Stimulated activated CD8-positive, alpha-beta memory T cell treated with anti-CD3 and anti-CD28 coated beads, Interleukin-2, amount 100 ng/mL, for 48 hours (primary cell): ENCODE measurements at places on chromosomes 12 and 14.
A peak's percentile ranks its signal among the peaks of the same experiment; 100 is the strongest.

DNA sequence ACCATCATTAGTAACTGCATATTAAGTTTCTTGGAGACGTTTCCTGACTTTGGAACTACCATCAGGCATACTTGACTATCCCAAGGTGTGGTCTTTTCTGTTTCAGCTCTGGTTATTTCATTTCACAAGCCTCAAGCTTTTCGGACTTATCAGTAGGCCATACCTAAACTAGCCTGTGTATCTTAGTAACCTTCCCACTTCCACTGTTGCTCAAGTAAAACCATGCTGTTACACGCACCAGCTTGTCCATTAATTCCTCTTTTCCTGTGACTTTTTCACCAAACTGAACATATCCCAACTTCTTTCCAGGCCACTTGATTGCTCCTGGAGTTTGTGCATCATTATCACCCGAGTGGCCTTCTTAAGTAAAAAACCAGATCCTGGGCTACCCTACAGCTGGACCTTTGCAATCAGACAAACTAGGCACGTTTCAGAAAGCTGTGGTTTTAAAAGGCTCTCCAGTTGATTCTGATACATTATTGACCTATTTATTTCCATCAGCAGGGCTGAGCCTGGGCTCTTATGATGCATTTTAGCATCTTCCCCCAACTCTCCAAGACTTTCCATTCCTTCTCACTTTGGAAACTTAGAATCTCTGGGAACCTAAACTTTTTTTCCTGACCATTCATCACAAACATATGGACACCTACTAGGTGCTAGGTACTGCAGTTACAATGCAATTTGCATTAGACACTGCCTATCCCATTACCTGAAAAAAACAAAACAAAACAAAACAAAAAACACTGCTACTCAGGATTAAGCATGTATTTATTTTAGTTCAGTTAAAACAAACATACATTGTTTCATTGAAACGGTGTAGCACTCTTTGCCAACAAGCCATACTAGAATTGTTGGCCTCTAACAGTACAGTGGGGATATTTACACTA lies 14.9 kb downstream of the SLC38A2 start:
- DNase-seq, result no peak

DNA sequence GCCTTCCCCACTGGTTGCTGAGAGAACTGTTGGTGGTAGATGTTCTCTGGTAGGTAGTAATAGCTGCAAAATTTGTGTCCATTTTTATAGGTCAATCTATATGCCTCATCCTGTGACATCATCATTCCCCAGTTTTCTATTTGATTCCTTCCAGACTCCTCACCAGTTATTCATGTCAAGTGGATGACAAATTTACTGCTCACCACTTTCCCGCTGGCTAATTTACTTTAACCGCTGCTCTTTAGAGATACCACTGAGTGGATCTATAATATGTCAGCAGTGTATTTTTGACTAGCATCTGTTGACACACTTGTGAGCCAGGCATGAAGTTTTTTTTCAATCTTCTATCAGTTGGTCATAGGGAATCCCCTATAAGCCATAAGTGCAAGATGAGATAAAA lies 24.6 kb downstream of the GPR65 start:
- DNase-seq, result no peak

GRCh38 chr14:59093902-59094301 lies 94.6 kb upstream of the DAAM1 start:
- DNase-seq, result no peak

DNA sequence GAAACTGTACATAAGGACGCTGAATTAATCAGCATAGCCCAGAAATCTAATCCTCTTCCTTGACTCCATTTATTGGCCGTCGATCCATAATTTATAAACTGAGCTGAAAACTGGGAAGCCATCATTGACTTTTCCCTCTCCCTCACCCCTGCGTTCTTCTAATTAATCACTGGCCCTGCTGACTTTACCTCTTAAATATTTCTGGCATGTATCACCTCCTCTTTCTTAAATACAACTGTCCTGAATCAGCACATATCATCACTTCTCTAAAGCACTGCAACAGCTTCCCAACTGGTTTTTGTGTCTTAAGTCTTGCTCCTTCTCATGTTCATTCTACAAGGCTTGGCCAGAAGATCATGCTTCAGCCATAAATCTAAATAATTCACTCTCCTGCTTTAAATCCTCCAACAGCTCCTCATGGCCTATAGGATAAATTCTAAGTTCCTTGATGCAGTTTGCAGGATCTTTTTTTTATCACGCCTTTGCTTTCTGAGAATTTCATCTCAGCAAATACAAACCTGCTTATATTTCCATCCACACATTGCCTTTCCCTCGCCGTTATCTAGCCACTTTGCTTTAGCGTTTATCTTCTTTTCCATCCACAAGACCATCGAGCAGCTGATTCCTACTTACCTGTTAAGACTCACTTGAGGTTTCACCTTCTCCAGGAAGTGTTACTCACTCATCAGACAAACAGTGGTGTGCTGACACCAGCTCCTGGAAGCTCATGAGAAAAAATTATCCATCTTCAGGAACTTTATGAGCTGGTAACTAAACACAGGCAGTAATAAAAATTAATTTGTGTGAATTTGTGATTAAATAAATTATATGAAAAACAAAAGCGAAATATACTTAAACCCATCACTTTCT lies 295.6 kb upstream of the FLRT2 start:
- DNase-seq, result no peak

DNA sequence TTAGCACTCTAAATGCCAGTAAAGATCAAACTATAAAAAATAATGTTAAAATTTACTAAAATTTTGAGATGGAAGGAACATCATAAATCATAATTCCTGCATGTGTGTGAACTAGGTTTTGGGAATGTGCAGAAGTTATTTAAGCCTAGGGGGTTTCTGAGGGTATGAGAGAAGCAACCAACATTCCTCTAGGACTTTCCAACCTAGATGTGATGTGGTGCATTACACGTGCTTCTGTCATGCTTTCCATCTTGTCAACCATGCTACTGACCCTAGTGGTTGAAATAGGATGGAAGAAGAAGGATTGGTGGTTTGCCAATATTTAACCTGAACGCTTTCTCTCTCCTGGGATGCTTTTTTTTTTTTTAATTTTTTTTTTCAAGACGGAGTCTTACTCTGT lies 209.3 kb downstream of the AEBP2 start:
- no peak for DNase-seq

DNA sequence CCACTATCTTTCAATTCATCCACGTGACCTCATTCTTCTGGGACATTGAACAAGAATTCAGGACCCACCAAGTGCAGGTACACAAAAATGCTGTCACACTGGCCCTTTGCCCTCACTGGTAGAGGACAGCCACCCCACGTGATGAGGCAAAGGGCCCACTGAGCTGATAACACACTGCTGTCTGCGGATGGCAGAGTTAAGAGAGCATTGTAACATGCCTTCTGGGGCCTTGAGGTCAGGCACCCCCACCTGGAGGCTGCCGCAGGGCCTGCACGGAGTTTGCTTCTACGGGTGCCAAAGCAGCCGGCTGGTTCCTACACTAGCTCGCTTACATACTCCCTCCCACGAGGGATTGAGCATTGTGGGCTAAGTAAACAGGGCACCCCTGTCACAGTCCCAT lies 101.0 kb downstream of the LRIG3 start:
- DNase-seq, result no peak

DNA sequence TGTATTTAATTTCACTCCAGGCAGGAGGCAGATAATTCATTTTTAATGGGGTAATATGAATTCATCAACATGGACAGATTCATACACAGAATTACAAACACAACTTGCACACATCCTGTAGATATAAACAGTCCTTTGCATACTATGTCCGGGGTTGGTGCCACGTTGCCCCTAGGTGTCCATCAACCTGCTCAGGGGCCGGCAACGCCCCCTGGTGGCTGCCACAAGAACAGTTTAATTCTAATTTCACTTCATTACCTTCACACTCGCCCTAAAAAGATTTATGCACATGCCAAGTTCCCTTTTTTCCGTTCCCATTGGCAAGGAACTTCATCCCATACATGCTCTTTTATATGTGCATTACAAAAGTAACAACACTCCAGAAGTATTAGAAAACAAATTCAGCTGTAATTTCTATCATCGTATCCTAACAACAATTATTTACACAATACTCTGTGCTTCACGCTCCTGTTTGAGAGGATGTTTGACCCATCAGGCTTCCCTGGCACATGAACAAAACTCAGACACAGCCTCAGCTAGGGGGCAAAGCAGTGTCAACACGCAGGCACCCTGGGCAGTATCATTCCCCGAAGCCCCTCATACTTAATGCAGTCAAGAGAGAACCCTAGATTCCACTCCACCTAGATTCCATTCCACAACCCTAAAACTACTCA lies 15.5 kb downstream of the MANSC1 start:
- DNase-seq, result peak; percentile 47

DNA sequence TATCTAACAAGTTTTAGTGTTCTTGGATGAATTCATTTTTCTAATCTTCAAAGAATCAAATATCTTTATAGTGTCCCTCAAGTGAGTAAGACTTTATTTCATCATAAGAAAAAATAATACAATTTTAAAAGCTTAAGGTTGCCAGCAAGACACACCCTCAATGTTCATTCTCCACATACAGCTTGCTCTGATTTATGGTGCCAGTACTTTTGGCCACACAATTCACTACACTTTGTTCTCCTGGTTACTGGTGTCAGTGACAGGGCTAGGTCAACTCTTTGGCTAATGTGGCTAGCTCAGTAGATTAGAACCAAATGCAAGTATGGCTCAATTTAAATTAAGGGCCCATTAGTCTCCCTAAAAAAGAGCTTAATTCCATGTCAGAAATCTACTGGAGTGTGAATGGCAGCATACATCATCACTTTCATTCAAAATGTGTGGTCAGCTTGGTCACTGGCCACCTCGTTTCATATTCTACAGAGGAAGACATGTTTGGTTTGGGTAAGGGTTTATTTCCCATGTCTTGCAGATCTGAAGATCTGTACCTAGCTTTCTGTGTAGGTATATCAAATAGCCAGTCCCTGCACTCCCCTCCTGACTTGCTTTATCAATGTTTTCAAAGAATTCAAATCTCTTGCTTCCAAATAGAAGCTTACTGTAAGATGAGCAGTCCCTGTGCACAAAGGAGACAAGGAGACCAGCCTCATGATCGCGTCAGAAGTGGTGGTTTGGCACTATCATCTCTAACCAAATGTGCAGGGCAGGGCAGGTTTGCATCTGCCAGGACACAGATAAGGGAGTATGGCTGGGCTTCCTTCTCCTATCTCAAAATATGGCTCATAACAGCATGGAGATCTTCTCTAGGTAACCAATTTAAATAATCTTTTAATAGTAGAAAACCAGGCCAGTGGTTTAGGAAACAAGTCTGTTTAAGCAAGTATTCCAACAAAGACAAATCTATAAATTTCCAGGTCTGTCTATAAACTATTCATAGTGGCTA lies 31.3 kb downstream of the HECTD4 start:
- no peak for DNase-seq

DNA sequence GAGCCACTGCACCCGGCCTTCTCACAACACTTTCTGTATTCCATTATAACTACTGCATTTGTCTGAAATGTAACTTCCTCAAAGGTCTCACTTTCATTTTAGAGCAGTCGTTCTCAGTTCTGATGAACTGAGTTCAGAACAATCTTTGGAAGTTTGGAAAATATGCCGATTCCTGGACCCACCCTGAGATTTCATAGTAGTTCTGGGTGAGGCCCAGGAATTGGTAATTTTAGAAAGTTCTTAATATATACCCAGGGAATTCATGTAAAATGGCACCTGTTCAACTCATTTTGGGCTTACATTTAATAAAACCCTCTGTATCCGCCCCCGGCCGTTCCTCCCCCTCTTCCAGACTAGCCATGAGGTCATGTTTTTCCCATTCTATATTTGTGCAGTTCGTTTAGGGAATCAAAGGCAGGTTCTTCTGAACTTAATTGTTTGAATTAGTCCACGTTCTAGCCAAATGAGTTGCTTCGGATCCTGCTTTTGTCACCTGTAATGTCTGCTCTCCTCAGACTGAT lies 5.9 kb downstream of the GSG1 start:
- no peak for DNase-seq

GRCh38 chr14:47189911-47190484 lies 485.4 kb downstream of the MDGA2 start:
- DNase-seq, result no peak

DNA sequence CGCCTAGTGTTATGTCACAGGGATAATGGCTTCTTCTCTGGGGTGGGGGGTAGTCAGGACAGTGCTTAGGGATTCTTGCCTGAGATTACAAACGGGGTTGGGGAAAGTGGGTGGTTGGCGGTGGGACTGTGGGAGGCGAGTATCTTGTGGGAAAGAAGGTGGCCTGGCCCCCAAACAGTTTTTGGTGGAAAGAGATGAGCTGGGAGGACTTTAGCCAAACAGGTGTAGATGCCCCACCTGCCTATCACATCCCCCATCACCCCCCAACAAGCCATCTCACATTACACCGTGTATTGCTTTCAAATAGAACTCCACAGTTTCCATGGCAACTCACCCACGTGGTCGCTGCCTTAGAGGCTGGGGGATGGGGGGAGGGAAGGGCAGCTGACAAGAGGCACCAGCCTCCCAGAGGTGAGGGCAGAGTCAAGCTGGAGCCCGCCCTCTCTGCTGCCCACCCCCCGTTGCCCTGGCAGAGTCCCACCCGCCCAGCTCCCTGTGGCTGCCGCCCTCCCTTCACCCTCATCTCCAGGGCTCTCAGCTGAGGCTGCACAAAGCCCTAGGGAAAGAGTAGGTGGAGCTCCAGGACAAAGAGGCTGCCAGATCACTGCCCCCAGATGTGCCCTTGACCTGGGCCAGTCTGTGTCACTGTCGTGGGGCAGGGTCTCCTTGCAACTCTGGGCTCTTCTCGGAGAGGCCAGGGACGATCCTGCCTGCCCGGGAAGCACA lies 98.3 kb downstream of the LRRC74A start:
- DNase-seq, result no peak

GRCh38 chr12:67419810-67420209 lies 150.7 kb downstream of the CAND1 start:
- no peak for DNase-seq

- DNase-seq, result no peak
Observed at GRCh38 chr12:111409403-111409779, 3.7 kb downstream of the SH2B3 start.

DNA sequence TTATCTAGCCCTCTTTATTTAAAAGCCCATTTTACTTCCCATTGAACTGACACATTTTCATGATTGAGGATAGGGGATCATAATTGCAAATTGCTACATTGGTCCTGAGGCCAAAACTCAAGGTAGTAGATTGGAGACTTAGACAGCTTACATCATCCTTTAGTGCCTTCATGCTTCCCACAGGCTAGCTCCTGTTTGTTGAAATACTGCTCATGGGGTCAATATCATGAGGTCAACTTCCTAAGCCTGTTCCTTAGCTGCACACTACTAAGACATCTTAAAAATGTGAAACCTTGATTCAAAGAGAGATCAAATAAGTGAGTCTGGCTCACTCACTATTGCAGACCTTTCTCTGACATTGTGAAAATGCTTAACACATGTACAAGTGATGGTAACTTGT lies 113.0 kb downstream of the TBC1D30 start:
- no peak for DNase-seq

- no peak for DNase-seq
Observed at GRCh38 chr14:34172550-34173368, 221.9 kb upstream of the EGLN3 start.
